ENCODE measurements at places on chromosomes 7 and 10.
A peak's percentile ranks its signal among the peaks of the same experiment; 100 is the strongest.

- DNase-seq: peak; percentile 55
These were observed 1.3 kb downstream of the PDZD8 start for GRCh38 chr10:117373823-117374505.

DNA sequence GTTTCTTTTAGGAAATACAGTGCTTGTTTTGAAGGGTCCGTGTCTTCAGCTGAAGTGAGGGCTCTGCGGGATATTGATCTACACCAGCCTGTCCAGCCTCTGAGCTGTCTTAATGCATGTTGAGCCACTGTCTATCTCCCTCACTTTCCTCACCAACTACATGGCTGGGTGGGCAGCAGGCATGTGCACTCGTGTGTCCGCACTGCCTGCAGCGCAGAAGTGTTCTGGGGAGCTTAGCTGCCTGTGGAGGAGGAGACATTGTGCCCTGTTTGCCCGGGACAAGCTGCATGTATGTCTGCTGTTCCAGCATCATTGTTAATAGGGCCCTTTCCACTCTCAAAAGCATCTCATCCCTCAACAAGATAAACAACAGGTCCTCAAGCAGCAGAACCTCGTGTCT lies 133.1 kb upstream of the EEPD1 start:
- no peak for DNase-seq

GRCh38 chr7:112446431-112446830 lies 3.8 kb upstream of the IFRD1 start:
- no peak for DNase-seq

DNA sequence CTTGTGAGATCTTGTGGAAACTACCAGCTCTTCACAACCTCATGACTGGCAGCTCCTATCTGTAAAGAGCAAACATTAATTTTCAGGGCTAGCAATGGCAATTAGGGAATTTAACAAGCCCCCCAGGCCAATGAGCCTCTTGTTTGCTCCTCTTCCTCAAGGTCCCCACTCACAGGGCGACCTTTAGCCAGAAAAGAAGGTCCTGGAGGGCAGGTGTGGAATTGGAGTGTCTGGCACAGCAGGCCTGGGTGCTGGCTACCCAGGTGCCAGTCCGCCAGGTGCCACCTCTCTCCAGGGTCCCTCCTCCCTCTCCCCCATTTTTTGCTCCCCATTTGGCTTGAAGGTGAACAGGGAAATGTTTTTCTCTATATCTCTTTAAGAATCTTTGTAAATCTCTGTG lies 1.9 kb upstream of the CEP55 start:
- no peak for DNase-seq

DNA sequence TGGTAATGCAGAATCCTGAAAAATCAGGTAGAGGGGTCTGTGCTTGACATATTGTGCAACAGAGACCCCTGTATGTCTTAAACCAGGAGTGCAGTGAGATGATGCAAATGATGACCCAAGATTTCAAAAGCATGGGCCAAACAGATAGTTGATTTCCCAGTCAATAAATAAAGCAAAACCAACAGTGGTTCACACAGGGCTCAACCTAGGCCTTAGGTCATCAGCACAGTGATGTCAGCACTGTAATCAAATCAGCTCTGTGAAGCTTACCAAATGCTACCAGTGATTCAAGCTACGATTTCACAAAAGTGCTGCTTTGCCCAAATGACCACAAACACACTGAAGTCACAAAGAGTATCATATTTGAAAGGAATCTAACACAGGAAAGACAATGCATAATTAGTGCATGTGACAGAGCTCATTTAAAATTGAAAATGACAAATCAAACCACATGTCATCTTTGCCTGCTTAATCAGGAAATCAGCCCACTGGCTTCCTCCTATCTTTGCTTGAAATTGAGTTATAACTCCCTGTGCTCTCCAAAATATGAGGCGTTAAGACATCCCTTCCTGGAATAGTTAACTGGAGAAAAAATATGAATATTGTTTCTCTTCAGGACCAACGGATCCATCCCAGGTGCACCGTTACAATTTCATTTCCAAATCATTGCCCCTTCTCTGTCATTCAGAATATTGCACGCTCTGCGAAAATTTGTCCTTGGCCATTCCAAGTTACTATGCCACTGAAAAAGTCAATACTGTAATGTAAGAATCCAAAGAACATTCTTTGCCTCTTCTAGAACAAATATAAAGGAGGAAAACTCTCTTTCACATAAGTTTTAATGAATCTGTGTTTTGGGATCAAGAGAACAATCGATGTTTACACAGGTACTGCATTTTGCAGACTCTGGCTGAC lies 41.9 kb upstream of the ASL start:
- DNase-seq: peak; percentile 72

DNA sequence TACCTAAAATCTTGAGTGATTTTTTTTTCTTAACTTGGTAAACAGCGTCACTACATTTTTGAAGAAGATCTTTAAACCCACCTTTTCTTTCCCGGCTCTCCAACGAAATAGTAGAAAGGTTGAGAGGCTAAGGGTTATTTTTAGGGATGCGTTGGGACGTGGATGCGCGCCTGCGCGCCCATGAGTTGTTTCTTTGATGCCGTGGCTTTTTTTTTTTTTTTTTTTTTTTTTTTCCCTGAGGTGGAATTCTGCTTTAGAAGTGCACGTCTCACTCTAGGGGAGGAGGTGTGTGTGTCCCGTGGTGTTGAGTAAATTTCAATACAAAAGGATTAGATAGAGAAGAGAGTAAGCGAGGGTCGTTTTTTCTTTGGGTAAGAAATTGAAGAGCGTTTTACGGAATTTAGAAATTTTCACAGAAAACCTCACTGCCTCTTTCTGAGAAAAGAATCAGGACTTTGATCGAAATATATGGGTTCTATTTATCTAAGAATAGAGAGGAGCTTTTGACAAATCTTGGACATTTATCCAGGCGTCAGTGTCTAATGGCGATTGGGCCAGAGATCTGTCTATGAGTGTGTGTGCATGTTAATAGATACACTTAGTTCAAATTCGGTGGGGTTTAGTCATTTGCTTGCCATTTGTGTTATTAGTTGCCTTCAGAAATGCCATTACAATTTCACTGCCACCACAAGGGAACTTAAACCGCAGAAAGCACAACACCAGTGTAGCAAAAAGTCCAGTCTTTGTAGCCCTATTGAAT lies 1.2 kb upstream of the SP8 start:
- no peak for DNase-seq

DNA sequence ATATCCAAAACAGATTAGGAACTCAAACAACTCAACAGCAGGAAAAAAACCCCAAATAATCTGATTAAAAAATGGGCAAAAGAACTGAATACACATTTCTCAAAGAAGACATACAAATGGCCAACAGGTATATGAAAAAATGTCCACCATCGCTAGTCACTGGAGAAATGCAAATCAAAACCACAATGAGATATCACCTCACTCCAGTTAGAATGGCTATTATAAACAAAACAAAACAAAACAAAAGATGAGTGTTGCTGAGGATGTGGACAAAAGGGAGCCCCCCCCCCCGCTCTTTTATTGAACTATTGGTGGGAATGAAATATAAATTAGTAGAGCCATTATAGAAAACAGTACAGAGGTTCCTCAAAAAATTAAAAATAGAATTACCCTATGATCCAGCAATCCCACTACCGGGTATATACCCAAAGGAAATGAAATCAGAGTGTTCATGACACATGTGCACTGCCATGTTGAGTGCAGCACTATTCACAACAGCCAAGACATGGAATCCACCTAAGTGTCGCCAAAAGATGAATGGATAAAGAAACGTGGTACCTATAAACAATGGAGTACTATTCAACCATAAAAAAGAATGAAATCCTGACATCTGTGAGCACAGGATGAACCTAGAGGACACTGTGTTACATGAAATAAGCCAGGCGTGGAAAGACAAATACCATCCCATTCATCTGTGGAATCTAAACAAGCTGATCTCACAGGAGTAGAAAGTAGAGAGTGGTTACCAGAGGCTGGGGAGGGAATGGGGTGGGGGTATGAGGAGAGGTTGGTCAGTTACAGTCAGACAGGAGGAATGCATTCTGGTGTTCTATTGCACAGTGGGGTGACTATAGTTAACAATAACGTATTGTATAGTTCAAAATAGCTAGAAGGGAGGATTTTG lies 78.1 kb upstream of the RHEB start:
- peak; percentile 97 for DNase-seq

DNA sequence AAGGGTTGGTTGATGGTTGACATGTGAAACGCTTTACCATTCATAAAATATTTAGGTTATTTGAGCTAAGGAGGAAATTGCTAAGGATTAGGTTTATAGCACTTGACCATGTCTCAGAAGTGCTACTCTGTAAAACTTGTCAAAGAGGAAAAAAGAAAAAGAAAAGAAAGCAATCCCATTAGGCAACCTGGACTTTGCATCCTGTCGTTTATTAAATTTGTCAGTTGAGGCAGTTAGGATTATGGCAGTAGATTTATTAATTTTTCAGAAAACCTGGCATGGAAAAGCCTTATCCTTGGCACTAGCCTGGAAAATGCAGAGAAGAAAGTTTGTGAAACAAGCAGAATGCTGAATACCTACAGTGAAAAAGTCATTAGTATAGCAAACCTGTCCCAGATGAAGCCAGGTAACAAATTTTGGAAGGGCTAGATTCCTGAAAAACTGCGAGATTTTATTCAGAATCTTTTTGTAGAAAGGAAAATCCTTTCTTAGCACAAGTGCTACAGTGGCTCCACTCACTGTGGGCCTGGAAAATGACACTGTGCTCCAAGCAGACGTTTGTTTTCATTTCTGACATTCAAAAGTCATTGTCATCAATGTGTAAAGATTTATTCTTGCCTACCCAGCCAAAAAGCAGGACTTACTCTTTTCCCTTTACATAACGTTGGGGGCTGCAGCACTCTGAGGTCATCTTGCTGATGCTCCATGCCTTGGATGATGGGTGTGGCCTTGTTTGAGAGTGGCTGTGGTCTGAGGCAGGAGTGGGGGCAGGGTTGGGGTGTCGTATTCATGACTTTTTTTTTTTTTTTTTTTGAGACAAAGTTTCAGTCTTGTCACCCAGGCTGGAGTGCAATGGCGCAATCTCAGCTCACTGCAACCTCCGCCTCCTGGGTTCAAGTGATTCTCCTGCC lies 664.9 kb downstream of the SUGCT start:
- DNase-seq: no peak

DNA sequence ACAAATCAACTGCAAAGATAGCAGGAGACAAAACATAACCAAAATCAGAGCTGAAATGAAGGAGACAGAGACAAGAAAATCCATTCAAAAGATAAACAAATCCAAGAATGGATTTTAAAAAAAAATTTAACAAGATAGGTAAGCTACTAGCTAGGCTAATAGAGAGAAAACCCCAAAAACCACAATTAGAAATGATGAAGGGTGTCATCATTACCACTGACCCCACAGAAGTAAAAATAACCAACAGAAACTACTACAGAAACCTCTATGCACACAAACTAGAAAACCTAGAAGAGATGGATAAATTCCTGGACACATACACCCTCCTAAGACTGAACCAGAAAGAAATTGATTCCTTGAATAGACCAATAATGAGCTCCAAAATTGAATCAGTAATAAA lies 117.6 kb downstream of the DNAJC1 start:
- DNase-seq: no peak

GRCh38 chr10:122999347-122999746 lies 9.2 kb downstream of the IKZF5 start:
- no peak for DNase-seq

Measured in amniotic epithelial cell (primary cell).